ENCODE measurements at places on chromosomes 16 and 17. TPM values are rescaled to one million over a fixed set of nuclear protein-coding genes. Genes with fewer than 3 reads are reported as not detected.

Gene PCTP
- polyA plus RNA-seq, result 5.0 TPM

Gene TSPAN10
- polyA plus RNA-seq, result 0.24 TPM

Gene WDR45B
- 40.7 TPM for polyA plus RNA-seq

Gene KRTAP3-1
- not detected for polyA plus RNA-seq

Gene MYH13
- polyA plus RNA-seq, result not detected

Gene CD300A
- polyA plus RNA-seq, result 3.0 TPM

Gene IGF2BP1
- polyA plus RNA-seq, result not detected

Gene NDRG4
- polyA plus RNA-seq, result not detected

Gene GPR139
- not detected for polyA plus RNA-seq
